Stimulated activated CD8-positive, alpha-beta memory T cell treated with anti-CD3 and anti-CD28 coated beads, Interleukin-7, amount 100 ng/mL, for 1 hour (primary cell): ENCODE measurements at places on chromosomes 5 and 9.

- no peak for DNase-seq
These were observed 13.8 kb downstream of the UGCG start for GRCh38 chr9:111910428-111910827.

DNA sequence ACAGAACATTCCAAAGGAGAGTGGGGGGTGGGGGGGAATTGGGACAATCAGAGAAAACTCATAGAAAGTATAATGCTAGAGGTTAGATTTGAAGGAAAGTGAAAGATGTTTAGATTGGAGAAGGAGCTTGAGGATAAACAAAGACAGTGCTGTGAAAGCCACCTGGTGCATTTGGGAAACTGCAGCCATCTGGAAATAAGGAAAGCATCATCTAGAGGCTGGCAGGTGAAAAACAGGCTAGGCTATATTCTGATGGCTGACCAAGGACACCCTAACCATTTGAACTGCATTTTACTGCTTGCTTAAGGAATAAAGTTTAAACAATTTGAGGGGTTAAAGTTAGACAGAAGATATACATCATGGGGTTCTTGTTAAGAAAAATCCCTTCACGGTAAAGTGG lies 296.4 kb downstream of the CETN3 start:
- no peak for DNase-seq

DNA sequence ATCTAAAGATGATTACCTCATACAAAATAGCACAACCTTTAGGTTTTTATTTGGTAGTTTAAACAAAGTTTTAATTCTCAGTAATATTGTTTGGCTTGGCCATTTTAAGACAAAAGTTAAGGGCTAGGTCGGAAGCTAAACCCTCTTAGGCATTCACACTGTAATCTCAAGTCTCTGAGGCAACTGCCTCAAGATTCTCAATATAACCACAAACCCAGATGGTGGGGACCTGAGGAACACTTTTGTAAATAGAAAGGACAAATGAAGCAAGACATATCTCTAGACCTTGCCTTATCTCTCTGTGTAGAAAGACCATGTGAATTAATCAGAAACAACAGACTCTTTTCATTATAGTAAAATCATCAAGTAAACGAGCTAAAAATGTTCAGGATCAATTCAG lies 500.2 kb upstream of the CDH6 start:
- no peak for DNase-seq

- no peak for DNase-seq
These were observed 96.9 kb upstream of the FSTL4 start for GRCh38 chr5:133709209-133709725.

DNA sequence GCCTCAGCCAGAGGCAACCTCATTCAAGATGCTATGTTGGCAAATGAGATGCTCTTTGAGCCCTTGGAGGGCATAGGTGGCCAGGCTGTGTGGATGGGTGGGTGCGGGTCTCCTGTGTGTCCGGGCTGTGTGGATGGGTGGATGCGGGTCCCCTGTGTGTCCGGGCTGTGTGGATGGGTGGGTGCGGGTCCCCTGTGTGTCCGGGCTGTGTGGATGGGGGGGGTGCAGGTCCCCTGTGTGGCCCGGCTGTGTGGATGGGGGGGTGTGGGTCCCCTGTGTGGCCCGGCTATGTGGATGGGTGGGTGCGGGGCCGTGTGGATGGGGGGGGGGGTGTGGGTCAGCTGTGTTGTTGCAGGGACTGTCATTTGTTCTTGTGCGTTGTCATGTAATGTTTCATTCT lies 136.6 kb upstream of the COL5A1 start:
- no peak for DNase-seq
